Ovary (tissue), 10 donors: ENCODE measurements at places on chromosomes 12 and 14. TPM values are rescaled to one million over a fixed set of nuclear protein-coding genes. Genes with fewer than 3 reads are reported as not detected.

Gene KANSL2
- total RNA-seq: 43.3 TPM

GRCh38 chr12:25591144-25591543 is 38.1 kb upstream of the LMNTD1 start:
- no peaks in the 10 kb centered on the region for H3K4me1 ChIP-seq
- no peaks in the 10 kb centered on the region for H3K36me3 ChIP-seq
- H3K27ac ChIP-seq: no peak overlapping the region
- DNase-seq: no peak
- H3K27me3 ChIP-seq: no peaks in the 10 kb centered on the region

DNA sequence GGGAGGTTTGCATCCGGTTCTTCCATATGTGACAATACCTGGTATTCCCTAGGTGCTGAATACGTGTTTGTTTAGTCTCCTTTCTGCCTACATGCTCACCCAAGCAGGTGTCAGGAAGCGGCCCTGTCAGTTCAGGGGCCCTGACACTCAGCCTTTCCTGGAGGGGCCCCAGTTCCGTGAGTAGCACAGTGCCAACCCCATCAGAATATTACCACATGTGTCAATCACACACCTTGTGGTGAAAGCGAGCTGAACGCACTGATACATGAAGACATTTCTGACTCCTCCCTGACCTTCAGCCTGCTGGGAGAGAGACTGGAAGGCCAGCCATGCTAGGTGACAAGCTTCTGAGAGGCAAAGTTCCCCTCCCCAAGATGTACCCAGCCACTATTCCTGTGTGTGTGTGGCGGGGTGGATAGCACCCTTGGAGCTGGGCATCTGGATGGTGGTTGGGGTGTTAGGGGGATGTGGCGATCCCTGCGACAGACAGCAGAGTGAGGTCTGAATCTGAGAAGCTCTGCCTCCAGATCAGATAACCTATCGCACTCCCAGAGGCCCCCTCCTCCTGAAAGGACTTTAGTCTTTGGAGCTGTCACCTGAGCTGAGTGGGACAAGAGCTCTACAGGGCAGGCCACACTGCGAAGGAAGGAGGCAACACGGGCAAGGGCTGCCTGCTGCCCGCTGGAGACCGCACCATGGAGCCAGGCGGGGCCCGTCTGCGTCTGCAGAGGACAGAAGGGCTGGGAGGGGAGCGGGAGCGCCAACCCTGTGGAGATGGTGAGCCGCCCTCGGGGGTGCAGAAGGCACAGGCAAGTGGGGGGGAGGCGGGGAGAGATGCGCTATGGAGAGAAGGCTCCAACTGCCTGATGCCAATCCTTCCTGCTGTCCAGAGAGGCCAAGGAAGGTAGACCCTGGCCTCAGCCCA is at the start of gene SOAT2:
Gene SOAT2, plus strand, starts transcription at position 604 of the 925 bp plus-strand sequence. Its CDS starts 92 bp downstream, at position 696.
- H3K4me1 ChIP-seq: peaks cover 6% of the 10 kb centered on the region
- no peak for DNase-seq

- no peaks in the 10 kb centered on the region for H3K4me1 ChIP-seq
These were observed 666.6 kb downstream of the DIO2 start for GRCh38 chr14:79544698-79545070.

- no peak for DNase-seq
- no peaks in the 10 kb centered on the region for H3K27me3 ChIP-seq
- no peaks in the 10 kb centered on the region for H3K36me3 ChIP-seq
- no peaks in the 10 kb centered on the region for H3K4me1 ChIP-seq
- no peak overlapping the region for H3K4me3 ChIP-seq
These were observed 155.7 kb downstream of the PELI2 start for GRCh38 chr14:56273951-56274350.

- H3K4me1 ChIP-seq: peaks cover 4% of the 10 kb centered on the region
- no peaks in the 10 kb centered on the region for H3K36me3 ChIP-seq
- DNase-seq: no peak
- no peak overlapping the region for H3K4me3 ChIP-seq
- no peaks in the 10 kb centered on the region for H3K27me3 ChIP-seq
- no peak overlapping the region for H3K27ac ChIP-seq
These were observed 2.4 kb downstream of the AREL1 start for GRCh38 chr14:74710480-74710879.

DNA sequence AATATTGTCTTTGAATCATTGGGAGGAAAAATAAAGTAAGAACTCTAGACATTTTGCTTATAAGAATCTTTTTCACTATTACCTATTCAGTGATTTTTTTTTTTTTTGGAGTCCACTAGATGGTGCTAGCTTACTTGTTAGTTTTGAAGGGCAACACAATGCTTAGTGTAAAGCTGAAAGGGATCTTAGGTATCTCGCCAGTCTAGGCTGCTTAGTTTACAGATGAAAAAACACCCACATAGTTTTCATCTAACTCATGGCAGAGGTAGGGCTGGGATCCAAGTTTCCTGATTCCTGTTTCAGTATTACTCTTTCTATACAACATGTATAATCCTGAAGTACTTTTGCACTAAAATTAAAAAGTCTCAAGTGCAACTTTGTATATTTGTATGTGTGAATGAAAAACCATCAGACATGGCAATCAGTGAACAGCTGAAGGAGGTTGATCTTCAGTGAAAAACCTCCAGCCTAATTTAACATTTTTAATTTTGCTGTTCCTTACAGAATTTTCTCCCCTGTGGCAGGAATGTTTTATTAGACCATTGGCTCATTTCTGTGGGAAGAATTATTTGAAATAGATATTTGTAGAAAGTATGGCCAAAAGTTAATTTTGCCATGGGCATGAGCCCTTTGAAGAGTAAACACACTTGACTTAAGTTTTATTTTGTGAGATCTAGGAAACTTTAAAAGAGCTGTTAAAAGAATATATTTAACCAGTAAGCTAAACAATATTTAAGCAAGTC is 40.7 kb downstream of the LRRIQ1 start:
- H3K4me1 ChIP-seq: no peaks in the 10 kb centered on the region
- DNase-seq: no peak
- H3K27me3 ChIP-seq: peaks cover 3% of the 10 kb centered on the region
